M059J (cell line): ENCODE measurements at places on chromosomes 4 and X. TPM values are rescaled to one million over a fixed set of nuclear protein-coding genes. Genes with fewer than 3 reads are reported as not detected.

DNA sequence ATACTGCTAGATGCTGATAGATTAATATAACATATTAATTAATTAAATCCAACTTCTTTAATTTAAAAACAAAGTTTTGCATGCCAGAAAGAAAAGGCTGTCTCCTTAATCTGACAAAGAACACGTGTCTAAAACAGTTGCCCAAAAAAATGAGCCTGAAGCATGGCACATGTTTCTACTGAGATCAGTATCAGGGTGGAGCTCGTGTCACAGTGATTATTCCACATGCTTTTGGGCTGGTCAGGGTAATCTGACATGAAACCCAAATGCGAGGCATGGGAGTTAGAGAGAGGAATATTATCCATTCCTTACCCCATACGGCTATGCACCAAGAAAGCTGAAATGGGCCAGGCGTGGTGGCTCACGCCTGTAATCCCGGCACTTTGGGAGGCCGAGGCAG, 79.4 kb upstream of the ADRA2C start:
- no peak for DNase-seq

GRCh38 chr4:108428923-108429322, 191.5 kb upstream of the RPL34 start:
- DNase-seq: no peak

DNA sequence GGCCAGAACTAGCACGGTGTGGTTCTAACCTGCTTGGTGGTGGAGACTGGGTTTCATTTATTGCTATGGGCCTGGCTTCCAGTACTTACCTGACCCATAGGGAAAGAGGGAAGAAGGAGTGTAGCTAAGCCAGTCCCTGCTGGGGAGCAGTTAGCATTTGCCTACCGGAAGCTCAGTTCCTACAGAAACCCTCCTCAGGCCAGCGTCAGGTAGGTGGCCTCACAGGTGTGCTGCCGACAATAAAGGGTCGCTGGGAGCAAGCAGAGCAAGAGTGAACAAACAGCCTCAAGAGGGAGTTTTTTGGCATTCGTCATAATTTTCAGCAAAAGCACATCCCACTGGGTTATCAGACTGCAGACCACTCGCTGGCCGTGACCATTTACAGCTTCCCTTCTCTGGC, 740.6 kb upstream of the TENM3 start:
- DNase-seq: no peak

- no peak for DNase-seq
Observed at GRCh38 chr4:147288512-147288911, 192.4 kb upstream of the EDNRA start.

- no peak for DNase-seq
Observed at GRCh38 chr4:16991450-16991849, 93.0 kb upstream of the LDB2 start.

- DNase-seq: no peak
Observed at GRCh38 chrX:149937871-149938426, 342 bp downstream of the EOLA2 start.

DNA sequence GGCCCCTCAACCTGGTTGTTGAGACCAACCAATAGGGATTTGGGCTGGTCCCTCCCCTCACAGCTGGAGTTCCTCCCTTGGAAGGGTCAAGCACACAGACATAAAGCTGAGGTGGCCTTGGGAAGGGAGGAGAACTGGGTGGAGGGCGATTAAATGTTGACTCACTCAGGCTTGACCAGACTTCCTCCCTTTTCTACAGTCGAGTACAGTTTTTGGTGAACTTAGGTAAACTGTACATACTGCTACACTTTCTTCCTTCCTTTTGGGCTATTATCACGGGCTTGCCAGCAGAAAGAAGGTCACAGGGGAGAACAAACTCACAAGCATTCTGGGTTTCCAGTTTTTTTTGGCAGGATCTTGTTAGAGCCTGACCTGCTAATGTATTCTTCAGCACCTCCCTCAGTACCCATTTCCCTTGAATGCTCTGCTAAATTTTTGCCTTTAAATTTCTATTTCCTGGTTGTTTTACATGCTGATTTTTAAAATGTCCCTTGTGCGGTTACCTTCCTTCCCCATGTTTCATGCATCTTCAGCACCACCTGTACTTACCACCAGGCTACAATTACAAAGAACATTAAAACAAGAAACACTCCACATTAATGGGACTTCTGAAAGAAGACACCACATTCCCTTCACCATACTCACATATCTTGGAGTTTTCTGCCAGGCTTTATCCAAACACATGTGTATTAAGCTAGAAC, 135.2 kb upstream of the RASGEF1B start:
- no peak for DNase-seq

GRCh38 chr4:99715286-99715685, 57.7 kb upstream of the C4orf54 start:
- DNase-seq: no peak

DNA sequence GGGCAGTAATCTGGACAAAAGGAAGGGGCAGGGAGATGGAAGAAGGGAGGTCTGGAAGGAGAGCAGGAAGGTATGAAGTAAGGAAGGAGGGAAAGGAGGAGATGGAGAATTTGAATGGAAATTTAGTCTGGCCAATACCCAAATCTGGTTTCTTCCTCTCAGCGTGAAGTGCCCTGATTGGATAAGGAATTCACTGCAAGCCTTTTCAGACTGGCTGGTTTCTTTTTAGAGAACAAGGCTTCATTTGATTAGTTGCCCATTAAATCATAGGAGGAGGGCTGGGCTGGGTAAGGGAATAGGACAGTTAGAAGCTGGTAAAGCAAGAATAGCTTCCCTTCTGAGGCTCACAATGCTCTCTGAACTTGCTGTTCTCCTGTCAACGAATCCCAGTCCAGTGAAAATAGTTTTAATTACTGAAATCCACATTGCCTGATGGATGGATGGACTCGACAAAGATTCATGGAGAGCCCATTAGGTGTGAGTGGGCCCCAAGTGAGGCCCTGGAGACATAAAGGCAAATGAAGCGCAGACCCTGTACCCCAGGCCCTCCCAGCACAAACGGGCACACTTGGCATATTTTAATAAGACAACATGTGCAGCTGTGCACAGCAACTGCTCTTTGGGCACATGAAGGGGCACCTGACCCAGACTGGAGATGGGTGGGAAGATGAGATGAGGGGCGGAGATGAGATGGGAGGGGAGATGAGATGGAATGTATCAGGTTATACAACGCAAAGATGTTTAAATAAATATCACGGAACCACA, 347.1 kb upstream of the GATB start:
- DNase-seq: no peak

- no peak for DNase-seq
Observed at GRCh38 chrX:153766871-153767673, 3.0 kb downstream of the PLXNB3 start.

GRCh38 chr4:40621229-40621591, 8.5 kb downstream of the RBM47 start:
- DNase-seq: peak; percentile 61

DNA sequence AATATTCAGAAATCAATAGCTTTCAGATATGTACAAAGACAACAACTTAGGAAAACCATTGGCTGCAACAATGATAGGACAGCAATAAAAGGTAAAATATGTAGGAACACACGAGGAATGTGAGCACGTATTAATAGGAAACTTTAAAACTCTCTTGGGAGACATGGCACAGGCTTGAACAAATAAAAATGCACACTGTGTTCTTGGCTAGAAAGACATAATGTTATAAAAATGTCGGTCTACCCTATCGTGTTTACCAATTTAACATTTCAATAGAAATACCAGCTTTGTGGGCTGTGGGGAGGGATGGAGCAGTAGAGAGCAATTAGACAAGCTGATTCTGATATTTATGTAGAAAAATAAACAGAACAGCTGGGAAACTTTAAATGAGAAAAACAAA, 69.0 kb upstream of the FAM9B start:
- no peak for DNase-seq

GRCh38 chr4:153022241-153022715, 86.2 kb downstream of the FHDC1 start:
- no peak for DNase-seq

DNA sequence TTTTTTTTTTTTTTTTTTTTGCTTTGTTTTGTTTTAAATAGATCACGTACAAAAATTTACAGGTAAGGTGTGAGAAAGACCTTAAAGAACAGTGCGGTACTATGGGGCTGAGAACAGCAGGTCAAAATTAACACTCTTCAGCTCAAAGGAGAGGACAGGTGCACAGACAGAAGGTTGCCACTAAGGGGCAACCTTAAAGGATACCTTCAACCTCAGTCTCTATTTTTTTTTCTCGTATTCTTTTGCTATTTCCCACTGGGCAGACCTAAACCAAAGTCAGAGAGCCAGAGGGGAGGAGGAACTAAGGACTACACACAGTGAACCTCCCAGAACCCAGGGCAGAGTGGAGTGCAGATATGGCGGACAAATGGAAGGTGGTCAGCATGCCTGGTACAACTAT, 1984.3 kb upstream of the IGFBP7 start:
- DNase-seq: no peak

DNA sequence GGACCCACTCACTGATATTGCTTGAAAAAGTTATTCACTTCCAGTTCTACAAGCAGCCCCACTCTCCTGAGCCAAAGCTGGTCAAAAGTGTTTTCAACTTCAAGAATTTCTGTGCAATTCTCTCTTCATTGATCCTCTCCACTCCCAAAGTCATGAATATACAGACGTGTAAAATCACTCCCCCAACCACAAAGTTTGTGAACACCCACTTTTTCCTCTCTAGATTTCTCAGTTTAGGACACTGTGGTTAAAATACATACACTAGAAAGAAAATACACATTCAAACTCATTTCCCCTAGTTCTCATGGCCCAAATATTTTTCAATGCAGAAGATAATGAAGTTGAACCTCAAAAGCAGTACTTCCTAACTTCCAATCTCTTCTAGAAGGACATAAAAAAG, 116.3 kb downstream of the MSN start:
- no peak for DNase-seq

GRCh38 chr4:15443371-15444160, 15.7 kb downstream of the C1QTNF7 start:
- no peak for DNase-seq

GRCh38 chr4:128866269-128866668, 56.8 kb downstream of the JADE1 start:
- no peak for DNase-seq

GRCh38 chr4:119039779-119040178, 95.9 kb upstream of the MYOZ2 start:
- DNase-seq: no peak

DNA sequence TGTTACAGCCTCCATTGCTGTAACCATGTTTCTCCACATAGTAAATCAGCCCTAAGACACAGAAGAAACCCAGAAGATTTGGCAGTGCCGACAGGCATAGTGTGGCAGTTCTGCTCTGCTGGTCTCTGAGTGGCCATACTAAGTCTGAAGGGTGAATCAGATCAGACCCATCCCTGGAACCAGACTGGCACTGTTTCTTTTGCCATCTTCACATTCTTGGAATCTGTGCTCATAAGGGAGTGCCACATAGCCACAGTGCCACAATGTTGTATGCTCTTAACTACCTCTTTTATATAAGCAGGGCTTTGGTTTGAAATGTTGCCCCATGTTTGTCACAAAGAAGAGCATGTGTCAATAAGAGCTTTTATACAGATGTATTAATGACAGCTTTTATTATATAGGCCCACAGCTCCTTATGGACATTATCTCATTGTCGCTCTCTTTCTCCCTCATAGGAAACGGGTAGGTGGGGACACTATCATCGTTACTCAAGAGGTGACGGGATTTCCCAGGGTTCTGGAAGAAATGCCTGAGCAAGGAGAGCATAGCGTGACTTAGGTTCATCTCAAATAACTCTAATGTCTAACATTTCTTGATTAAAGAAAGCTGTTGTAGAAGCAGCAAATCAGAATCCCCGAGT, 128.2 kb downstream of the CBR4 start:
- DNase-seq: peak; percentile 38

GRCh38 chr4:54554339-54554990, 103.3 kb upstream of the KIT start:
- no peak for DNase-seq

- no peak for DNase-seq
Observed at GRCh38 chr4:30656828-30657227, 63.3 kb upstream of the PCDH7 start.

DNA sequence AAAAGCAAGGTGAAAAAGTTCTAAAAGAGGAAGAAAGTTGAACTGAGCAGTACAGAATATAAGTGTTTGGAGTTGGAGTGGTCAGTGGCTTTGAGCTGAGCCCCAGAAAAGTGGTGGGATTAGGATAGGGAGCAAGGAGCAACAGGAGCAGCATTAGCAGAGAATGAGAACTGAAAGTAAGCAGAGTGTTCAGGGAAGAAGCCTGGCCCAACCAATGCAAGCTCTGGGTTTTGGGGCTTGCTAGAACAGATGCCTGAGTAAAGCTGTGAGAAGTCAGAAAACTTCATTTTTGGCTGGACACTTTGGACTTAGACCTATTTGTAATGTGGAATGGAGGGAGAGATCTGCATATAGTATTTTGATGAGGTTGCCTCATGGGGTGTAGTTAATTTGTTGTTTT, 17.8 kb downstream of the JADE1 start:
- DNase-seq: no peak

DNA sequence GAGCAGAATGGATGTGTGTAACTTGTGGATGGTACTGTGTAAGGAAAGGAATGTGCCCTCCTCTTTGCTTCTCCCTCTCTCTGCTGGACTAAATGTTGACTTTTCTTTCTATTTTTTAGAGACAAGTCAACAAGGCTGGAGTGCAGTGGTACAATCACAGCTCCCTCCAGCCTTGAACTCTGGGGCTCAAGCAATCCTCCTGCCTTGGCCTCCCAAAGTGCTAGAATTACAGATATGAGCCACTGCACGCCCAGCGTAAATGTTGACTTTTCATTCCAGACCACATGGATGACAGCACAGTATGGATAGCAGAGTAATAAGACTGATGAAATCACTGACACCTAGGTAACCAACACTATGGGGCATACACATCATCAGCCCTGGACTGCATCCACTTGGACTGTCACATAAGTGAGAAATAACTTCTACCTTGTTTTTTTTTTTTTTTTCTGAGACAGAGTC, 5.1 kb upstream of the RPS3A start:
- no peak for DNase-seq

DNA sequence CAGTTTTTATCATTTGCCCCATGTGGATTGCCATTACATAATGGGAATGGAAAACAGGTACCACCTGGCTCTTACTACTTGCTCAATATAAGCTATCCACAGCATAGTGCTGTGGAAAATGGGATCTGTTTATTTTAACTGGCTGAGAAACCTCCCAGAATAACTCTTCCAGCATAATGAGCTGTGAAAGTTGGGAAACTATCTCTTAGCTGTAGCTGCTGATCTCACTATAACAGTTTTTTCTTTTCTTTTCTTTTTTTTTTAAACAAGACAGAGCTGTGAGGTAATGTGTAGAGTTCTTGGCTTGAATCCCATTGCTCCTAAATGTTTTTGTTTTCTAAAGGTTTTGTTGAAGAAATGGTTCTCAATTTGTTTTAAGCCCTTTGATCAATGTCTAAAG, 988.3 kb downstream of the PCDH19 start:
- no peak for DNase-seq

Gene GLUD2
- total RNA-seq: 0.37 and 0.47 TPM in 2 replicates

Gene BEX1
- 561 and 726 TPM in 2 replicates for total RNA-seq

Gene LUZP4
- total RNA-seq: not detected in 2 replicates

Gene DKK2
- total RNA-seq: 0.25 and 0.74 TPM in 2 replicates

Gene SLC26A1
- total RNA-seq: not detected in 2 replicates

Gene PNMA6F
- total RNA-seq: not detected in 2 replicates

Gene INPP4B
- 13.1 and 16.1 TPM in 2 replicates for total RNA-seq

Gene OTC
- total RNA-seq: not detected in 2 replicates

Gene PDZD11
- 220 and 248 TPM in 2 replicates for total RNA-seq

Gene PDCL2
- total RNA-seq: not detected in 2 replicates

Gene HS3ST1
- total RNA-seq: not detected in 2 replicates

Gene CNKSR2
- total RNA-seq: not detected in 2 replicates

Gene GALNT7
- 23.8 and 37.6 TPM in 2 replicates for total RNA-seq
